NCI-H2029 treated with DMSO at 0.1 percent for 48 hours (cell line): ENCODE measurements at places on chromosomes 5 and 9.
A peak's percentile ranks its signal among the peaks of the same experiment; 100 is the strongest.

GRCh38 chr5:81145329-81145935 is 87.7 kb upstream of the CKMT2 start:
- DNase-seq = no peak

DNA sequence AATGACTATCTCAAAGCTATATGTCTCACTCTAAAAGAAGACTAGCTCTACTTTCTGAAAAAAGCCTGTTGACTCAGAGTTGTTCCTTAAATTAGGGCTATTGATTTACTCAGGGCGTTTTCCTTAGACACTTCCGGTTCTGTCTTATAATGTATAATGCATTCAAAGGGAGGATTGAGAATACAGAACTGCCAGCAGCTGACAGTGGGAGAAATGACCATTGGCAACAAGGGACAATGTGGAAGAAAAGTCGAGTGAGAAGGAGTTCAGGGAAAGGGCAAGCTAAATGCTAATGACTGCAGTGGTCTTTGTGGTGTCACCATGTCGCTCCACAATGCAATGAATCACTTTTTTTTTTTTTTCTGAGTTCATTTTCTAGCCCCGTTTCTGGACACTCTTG is 65.7 kb upstream of the ANKH start:
- no peak for DNase-seq

GRCh38 chr9:15333376-15333881 is 26.4 kb upstream of the TTC39B start:
- DNase-seq = no peak

DNA sequence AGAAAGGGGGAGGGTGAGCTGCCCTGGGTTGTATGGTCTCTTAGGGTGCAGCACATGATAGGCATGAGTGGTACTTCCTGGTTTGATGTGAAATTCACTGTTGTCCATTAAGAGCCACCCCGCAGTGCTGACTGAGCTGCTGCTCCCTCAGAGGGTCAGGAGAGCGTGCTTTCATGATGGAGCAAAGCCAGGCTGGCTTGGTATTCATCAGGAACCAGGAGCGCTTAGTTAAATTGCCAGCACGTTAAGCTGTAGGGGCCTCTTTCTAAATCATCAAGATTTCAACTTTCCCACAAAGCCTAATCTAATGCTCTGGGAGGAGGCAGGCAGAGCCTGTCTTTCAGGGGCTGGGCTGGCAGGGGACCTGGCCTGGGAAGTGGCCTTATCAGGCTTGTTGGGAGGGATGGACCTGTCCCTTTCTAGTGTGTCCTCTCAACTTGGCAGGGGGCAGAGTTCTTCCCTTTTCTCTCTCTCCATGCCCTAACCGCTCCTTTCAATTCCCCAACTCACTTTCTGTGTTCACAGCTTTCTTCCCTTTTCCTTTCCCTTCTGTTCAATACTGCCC is 7.9 kb downstream of the CYSTM1 start:
- no peak for DNase-seq

GRCh38 chr9:34579104-34579807 is 10.3 kb downstream of the CNTFR start:
- DNase-seq = no peak

GRCh38 chr9:94857791-94858190 is 131.3 kb downstream of the AOPEP start:
- DNase-seq = no peak

GRCh38 chr5:171606414-171607024 is 179.1 kb upstream of the SMIM23 start:
- no peak for DNase-seq

- DNase-seq = no peak
These were observed 11.5 kb downstream of the CXXC5 start for GRCh38 chr5:139659695-139660101.

GRCh38 chr5:146130440-146131045 is 25.2 kb upstream of the PLAC8L1 start:
- peak; percentile 3 for DNase-seq

DNA sequence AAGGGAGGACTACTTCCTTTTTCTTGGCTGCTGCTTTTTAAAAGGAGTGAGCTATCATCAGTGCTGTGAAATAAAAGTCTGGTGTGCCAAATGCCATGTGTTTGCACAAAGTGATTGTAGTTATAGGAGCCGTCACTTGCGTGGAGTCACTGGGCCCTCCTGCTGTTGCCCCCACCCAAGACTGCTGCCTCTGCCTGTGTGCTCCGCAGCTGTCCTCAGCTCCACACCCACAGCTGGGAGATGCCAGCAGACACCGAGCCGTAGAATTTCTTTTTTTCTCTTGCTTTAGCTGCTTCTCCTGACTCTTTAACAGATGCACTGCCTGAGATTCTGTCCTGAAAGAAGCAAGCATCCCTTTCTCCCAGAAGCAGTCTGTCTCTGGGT is 9.8 kb upstream of the GLE1 start:
- no peak for DNase-seq

DNA sequence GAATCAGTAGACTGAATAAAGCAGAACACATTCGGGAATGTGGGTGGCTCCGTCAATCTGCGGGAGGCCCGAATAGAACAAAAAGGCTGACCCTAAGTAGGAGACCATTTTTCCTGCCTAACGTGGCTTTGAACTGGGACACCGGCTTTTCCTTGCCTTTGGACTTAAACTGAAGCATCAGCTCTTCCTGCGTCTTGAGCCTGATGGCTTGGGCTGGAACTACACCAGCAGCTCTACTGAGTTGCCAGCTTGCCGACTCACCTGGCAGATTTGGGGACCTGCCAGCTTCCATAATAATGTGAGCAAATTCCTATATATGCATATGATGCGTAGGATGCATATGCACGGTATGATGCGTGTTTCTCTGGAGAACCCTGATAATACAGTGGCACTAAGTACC is 111.3 kb downstream of the DAPK1 start:
- no peak for DNase-seq

DNA sequence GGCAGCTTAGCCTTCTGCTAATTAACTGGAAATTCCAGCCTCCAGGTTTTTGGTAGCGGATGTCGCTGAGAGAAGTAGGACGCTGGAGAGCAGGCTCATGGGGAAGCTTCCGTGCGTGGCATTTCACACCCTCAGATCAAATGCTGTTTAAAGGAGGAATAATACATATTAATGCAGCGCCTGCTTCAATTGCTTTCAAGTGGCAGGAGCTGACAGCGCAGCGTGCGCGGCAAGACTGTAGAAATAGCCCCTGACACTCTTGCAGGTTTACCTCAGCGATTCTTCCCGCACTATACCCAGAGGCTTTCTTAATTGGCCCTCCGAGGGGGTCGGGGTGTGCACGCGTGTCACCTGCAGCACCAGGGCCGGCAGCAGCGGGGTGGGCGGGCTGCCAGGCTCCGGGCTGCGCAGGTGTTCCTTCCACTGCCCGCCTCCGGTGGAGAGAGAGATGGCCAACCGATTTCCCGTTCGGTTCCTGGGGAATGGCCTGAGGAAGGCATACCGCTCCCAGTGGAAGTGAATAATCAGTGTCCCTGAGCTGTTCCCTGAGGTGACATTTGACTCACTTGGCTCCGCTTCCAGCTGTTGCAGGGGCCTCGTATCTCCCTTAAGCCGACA is 427.9 kb downstream of the KCTD16 start:
- DNase-seq = peak; percentile 68

DNA sequence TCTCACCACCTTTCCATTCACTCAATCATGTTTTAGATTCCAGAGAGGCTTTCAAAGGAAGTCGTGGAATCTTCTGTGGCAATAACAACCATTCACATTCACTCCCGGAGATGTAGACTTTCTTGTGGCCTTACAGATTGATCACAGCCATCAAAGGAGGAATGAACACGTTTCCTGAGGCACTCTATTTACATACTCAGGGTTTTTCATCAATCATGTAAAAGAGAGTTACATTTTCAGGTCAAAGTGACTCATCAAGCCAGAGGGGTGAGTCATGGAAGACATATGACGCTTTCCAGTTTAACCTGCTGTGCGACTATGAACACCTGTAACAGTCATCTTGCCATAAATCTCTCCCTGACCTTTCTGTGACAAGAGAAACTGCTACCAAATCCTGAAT is 39.3 kb upstream of the RAD23B start:
- peak; percentile 8 for DNase-seq

- DNase-seq = no peak
These were observed 135.5 kb downstream of the CCDC192 start for GRCh38 chr5:127838661-127839060.

GRCh38 chr5:164335837-164336236 is 830.4 kb downstream of the MAT2B start:
- DNase-seq = no peak

DNA sequence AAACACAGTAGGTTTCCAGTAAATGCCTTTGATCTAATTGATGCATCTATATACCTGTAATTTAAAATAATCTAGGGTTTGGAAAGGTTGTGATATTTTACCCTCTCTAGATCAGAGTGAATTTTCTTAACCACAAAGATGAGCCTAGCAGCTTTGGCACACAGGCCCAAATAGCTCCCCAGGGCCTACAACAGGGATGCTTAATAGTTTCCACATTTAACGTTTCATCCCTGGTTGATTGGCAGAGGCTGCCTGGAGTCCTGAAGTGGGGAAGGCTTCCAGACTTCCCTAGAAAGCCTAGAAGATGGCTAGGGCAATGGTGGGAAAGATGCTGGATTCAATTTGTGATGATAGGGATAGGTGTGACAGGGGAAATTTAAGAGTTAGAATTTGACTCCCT is 206.6 kb downstream of the NSG2 start:
- no peak for DNase-seq

- no peak for DNase-seq
These were observed 73.1 kb downstream of the FEM1C start for GRCh38 chr5:115471345-115472063.

DNA sequence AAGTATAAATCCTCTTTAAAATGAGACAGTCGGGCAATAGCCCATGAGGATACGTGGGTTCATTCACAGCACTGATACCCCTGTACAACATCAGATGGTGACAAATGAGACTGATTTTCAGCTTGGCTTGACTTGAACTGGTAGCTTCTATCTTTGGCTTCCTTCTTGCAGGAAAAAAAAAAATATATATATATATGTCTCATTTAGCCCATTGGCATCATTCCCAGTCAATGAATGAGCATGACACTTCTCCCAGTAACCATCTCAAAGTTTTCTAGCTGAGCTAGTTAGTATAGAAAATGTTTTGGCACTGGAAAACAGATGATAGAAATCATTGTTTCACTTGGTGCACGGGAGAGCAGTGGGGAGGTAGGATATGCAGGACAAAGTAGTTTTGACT is 222.5 kb upstream of the TAS2R1 start:
- DNase-seq = no peak

DNA sequence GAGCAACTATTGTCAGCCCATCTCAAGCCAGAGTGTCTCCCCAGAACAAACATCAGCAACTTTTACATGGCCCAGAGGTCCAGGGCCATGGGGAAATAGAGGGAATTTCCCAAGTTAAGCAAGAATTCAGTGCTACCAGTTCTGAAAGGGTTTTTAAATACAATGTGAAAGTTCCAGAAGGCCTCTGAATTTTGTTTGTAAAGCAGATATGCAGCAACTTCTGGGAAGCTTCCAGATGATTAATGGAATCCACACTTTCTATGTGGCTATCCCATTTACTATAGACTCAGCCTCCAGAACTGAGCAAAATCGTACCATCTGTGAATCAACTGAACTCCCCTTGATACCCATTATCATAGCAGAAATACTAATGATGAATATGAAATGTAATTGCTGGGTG is 93.8 kb downstream of the FEM1C start:
- DNase-seq = no peak

DNA sequence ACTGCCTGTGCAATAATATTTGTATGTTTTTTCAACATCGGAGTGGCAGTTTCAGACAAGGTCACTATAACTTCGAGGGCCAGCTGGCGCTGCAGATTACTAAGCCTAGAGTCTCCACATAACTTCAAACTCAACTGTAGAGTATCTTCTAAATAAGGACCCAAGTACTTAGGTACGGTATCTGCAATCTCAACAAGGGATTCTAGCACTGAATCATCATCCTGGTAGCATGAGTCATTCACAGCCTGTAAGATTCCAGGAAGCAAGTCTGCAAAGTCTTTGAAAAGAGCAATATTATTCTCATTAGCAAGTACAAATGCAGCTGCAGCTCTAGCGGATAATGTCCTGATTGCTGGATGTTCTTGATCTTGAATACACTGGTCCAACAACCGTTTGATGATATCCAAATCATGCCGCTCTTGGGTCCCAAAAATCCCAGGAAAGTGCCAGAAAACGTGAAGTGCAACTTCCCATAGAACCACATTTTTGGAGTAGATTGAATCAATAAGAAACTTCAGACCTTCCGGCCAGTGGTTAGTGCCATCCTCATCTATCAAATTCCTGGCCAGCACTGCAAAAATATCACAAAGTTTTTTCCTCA is 654 bp downstream of the RANBP6 start:
- DNase-seq = no peak

- DNase-seq = no peak
These were observed 386.9 kb upstream of the FAM174A start for GRCh38 chr5:100148239-100148638.

- DNase-seq = no peak
These were observed 18.8 kb downstream of the NUP214 start for GRCh38 chr9:131144201-131144600.

GRCh38 chr9:116207371-116208111 is 54.0 kb downstream of the PAPPA start:
- no peak for DNase-seq

- DNase-seq = no peak
These were observed 21.8 kb downstream of the IL9 start for GRCh38 chr5:135873831-135874230.

GRCh38 chr9:91130796-91131318 is 230.9 kb downstream of the AUH start:
- DNase-seq = no peak

- no peak for DNase-seq
These were observed 782 bp downstream of the BICD2 start for GRCh38 chr9:92763721-92764380.

- no peak for DNase-seq
These were observed 178.3 kb downstream of the AOPEP start for GRCh38 chr9:94904806-94905205.

- DNase-seq = no peak
These were observed 143.9 kb downstream of the GOLPH3 start for GRCh38 chr5:32030222-32030621.

GRCh38 chr5:112703866-112704820 is 33.5 kb upstream of the APC start:
- DNase-seq = peak; percentile 28

DNA sequence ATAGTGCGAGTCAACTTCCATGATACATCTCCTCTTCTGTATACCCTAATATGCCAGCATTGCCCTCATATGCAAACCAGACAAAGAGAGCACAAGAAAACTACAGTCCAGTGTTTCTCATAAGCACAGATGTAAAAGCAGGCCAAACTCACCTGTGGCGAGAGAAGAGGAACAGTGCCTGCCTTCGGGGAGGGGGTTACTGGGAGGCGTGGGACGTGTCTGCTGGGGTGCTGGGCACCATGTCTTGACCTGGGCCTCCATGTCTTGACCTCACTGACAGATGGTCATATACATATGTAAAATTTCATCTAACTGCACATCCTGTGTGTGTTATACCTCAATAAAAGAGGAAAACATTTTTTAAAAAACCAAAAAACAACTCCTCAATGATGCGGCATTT is 159.3 kb upstream of the PPP1R26 start:
- no peak for DNase-seq

- DNase-seq = peak; percentile 50
These were observed 19.2 kb downstream of the SIL1 start for GRCh38 chr5:139178935-139179334.
